Kidney (tissue), 22 donors: ENCODE measurements at places on chromosomes 6 and 20. TPM values are rescaled to one million over a fixed set of nuclear protein-coding genes. Genes with fewer than 3 reads are reported as not detected.

DNA sequence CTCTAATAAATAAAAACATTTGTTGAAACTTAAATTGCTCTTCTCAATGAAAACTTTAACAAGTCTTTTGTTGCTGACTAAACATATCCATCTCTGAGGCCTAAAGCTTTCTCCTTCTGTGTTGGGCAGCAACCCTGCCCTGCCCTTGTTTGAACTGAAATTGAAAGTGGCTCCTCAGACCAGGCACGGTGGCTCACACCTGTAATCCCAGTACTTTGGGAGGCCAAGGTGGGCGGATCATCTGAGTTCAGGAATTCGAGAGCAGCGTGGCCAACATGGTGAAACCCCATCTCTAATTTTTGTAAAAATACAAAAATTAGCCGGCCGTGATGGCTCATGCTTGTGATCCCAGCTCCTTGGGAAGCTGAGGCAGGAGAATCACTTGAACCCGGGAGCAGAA is 29.2 kb upstream of the GNRH2 start:
- DNase-seq: no peak

- DNase-seq: peak; percentile 39
Observed at GRCh38 chr20:25309395-25310267, 61.7 kb downstream of the PYGB start.

The SIGLEC1 gene
- 20.2 TPM for total RNA-seq

The NKX2-4 gene
- total RNA-seq: not detected

GRCh38 chr6:167977717-167978467 is 19.6 kb upstream of the KIF25 start:
- no peak for DNase-seq

The C6orf132 gene
- total RNA-seq: 42.7 TPM

DNA sequence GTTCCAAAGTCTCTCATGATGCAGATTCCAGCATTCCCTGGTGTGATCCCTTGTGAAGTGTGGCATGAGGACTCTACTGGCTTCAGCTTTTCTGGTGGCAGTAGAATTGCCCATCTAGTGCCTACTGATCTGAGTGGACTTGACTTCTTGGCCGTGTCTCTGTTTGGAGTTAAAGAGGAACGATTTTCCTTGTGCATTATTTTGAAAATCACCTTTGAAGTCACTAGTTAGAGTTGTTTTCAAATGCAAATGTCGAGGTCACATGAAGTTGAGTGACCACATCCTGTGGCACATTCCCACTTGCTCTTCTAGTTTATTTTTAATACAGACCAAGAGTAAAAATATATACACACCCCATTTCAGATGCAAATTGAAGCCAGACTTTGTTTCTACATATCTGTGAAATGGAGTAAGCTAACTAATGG is 270.7 kb upstream of the TAB2 start:
- DNase-seq: no peak

The PLCB4 gene
- 17.7 TPM for total RNA-seq

The TREM1 gene
- total RNA-seq: 1.4 TPM

DNA sequence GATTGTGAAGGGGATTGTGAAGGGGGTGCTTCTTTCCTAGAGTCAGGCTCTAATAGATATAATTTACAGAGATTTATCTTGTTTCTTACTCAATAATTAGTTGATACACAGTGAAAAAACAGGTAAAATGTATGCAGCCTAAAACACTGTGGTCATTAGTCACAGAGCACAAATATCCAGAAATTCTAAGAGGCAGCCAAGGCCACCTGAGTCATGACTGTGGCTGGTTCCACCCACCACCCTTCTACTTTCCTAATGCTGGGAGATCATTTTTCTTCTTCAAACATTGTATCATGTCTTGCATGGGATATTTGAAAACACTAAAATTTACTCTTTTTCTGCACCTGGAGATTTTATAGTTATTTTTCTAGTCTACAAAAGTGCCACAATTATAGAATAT is 181.6 kb downstream of the OTOR start:
- no peak for DNase-seq

GRCh38 chr6:108123481-108123929 is 42.3 kb upstream of the NR2E1 start:
- no peak for DNase-seq
